ENCODE measurements at places on chromosomes 13 and 19. TPM values are rescaled to one million over a fixed set of nuclear protein-coding genes. Genes with fewer than 3 reads are reported as not detected.
A peak's percentile ranks its signal among the peaks of the same experiment; 100 is the strongest.

DNA sequence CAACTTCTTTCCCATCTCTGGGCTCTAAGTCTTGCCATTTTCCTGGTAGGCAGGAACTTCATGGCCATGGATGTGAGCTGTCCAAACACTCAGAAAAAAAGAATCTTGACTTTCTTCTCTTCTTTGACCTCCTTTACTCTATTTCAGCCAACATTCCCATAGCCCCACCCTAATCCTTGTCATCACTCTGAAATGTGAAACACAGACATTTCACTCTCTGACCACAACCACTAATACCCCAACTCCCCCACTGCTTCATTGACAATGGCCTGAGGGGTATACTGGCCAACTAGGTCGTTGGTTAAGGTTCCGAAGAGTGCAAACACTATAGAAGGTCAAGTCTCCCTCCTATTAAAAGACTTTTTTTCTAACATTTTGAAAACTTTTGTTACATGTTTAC, 4.7 kb upstream of the CYP2A13 start:
- ATAC-seq = no peak

SIGLEC8 gene
- total RNA-seq = not detected

CCNE1 gene
- 3.7 TPM for total RNA-seq

GRCh38 chr13:98741741-98742435, 10.6 kb downstream of the SLC15A1 start:
- ATAC-seq = peak; percentile 19

CGB7 gene
- total RNA-seq = 0.52 TPM

DNA sequence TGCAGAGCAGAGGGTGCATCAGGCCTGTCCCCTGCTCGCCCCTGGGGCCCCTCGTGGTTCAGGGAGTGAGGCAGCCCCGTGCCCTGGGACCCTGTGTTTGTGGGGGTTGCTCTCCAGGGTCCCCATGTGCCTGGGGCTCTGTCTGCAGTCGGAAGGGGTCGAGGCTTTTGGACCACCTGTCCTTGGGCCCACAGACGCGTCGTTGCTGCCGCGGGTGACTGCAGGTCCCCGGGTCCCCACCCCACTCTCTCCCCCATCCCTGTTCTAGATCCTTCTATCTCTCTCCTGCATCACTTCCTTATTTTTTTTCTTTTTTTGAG, 1.9 kb downstream of the PCSK4 start:
- ATAC-seq = no peak

DNA sequence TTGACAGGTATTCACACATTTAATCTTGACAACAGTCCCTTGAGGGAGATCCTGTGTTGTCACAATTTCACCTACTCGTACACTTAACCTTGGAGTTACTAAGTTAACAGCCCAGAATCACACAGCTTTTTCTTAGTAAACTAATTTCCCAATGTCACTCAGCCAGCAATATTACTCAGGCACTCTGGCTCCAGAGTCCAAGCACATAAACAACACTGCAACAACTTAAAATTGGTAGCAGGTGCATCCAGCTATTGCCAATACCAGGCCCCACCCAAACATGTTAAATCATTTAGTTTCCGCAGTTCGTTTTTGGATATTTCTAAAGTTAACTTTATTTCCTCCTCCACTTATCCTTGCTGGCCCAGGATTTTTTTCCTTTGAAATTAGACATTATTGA, 32.7 kb downstream of the LIG4 start:
- no peak for ATAC-seq

IGFL3 gene
- total RNA-seq = not detected

GRCh38 chr13:71863254-71863865, 3.6 kb downstream of the DACH1 start:
- ATAC-seq = no peak

DNA sequence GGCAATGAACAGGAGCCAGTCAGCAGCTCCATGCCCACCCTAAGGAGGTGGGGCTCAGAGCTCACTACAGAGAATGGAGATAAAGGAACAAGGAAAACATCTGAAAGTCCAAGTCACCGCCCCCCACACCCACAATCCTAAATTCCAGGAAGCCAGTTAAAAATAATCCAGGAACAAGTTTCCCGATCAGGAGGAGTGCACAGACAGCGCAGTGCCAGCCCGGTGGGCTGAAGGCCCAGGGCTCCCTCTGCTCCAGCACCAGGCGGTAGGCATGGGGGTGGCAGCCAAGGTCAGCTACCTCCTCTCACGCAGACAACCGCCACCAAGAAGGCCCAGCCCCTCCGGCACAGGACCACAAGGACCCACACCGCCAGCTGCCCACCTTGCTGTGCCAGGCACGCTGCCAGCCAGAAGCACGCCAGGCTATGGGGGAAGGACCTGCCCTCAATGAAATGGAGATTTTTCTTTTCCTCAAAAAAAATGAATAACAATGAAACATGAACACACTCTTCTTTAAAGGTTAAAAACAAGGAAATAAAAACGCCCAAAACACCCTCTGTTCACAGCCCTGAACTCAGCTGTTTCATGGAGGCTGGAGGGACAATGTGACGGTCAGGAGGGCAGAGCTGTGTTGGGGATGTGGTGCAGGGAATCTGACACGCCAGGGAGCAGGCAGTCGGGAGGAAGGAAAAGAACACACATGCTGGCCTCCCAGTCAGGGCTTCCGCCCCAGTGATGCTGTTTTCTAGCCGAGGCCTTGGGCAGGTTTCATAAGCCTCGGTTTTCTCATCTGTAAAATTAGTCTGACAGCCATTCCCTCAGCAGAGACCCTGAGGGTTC, 11.0 kb downstream of the STK24 start:
- peak; percentile 20 for ATAC-seq

DNA sequence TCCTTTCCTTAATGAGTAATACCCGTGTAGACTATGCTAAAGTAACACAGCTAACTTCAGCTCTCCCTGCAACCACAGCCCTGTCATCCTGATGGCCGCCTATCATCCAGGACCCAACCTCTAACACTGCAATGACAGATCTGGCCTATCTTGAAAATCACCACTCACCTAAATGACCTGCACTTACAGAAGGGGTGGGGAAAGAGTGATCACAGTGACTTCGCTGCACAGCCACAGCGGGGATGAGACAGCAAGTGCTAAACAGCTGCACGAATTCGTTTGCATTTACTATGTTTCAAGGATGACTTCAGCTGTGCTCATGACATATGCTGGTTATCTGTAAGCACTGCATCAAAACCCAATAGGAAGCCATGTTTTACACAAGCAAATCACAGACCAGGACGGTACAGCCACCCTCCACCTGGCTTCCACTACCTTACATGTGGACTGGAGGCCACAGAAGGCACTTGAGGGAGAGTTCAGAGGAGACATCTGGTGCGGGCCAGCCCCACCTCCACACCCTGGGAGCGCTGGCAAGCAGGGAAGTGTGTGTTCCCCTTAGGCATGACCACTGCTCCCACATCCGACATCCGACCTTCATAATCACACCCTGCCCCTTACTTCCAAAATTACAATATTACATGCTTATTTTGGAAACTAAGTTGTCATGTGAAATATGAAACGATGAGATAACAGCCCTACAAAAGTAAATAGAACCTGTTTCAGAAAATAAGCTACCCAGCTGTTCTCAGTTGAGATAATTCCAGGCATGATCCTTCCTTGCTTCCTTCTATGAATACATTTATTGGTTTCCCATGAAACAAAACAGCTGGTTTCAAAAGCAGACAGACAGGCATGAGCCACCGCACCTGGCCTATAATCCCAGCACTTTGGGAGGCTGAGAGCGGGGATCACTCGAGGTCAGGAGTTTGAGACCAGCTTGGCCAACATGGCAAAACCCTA, 95.7 kb downstream of the STK24 start:
- no peak for ATAC-seq

DNA sequence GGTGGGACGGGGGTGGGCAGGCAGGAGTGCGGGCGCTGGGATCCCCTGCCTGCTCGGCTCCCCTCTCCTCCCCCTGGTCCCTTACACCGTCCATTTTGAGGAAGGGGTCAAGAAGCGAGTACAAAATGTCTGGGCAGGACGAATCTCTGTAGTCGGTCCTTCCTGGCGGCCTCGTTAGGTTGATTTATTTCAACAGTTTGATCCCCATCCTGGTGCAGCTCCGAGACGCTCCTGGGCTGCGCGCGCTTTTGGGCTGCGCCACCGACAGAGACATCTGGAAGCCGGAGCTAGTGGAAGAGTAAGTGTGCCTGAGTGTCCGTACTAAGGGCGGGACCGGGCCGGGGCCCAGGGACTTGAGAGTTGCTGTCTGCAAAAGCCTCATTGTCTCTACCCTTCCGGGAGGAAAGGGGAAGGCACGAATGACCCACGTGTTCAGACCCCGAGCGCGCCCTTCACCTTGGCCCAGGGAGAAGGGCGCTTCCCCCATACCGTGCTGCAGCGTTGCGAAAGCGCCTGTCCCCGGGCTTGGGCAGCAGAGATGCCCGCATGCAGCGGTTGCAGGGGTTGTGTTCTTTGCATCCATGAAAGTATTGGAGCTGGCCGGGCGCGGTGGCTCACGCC, 1.8 kb downstream of the ZNF114 start:
- peak; percentile 50 for ATAC-seq

GRCh38 chr13:112435973-112436372, 59.8 kb downstream of the SPACA7 start:
- ATAC-seq = no peak

DNA sequence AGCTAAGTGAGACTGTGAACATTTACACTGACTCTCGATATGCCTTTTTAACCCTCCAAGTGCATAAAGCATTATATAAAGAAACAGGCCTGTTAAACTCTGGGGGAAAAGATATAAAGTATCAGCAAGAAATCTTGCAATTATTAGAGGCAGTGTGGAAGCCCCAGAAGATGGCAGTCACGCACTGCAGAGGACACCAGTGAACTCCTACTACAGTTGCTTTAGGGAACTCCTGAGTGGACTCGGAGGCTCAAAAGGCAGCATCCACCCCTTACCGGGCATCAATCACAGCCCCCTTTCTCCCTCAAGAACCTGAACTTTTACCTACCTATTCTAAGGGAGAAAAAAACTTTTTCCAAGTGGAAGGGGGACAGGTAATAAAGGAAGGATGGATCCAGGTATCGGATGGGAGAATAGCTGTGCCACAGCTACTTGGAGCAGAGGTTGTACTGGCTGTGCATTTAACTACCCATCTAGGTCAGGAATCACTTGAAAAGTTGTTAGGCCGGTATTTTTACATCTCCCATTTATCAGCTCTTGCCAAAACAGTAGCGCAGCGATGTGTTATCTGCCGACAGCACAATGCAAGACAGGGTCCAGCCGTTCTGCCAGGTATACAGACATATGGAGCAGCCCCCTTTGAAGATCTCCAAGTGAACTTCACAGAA, 80.1 kb downstream of the ZNF486 start:
- ATAC-seq = no peak

GRK1 gene
- total RNA-seq = not detected

DNA sequence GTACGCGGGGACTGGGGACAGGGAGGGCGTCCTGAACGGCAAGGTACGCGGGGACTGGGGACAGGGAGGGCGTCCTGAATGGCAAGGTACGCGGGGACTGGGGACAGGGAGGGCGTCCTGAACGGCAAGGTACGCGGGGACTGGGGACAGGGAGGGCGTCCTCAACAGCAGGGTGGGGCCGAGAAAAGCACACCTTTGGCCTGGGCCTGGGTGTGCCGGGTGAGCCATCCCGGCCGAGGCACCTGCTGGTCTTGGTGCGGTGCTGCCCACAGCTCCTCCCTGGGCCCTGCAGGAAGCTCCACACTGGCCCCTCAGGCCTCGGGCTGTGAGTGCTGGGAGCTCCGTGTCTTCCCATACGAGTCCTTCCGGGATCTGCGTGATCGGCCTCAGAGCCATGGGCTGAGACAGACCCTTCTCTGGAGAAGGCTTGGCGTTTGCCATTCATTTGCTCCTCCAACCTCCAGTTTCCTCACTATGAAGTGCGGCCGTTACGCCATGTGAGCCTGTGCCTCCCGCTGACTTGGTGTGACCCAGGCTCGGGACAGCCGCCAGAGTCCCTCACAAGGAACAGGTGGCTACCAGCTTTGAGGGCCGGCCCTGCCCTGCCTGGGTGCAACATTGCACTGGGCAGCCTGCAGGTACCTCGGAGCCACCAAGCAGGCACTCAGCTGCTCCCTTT, 7.8 kb upstream of the ZNF554 start:
- ATAC-seq = no peak

PEG3 gene
- total RNA-seq = 1.4 TPM

GRCh38 chr13:26246154-26246553, 7.8 kb upstream of the CDK8 start:
- no peak for ATAC-seq

GRCh38 chr13:85970727-85971126, 171.5 kb upstream of the SLITRK6 start:
- no peak for ATAC-seq

RFXAP gene
- total RNA-seq = 2.6 TPM

- no peak for ATAC-seq
Observed at GRCh38 chr13:46380242-46380641, 6.8 kb downstream of the RUBCNL start.

DLEU7 gene
- not detected for total RNA-seq
